ENCODE measurements at places on chromosomes 4 and X.

DNA sequence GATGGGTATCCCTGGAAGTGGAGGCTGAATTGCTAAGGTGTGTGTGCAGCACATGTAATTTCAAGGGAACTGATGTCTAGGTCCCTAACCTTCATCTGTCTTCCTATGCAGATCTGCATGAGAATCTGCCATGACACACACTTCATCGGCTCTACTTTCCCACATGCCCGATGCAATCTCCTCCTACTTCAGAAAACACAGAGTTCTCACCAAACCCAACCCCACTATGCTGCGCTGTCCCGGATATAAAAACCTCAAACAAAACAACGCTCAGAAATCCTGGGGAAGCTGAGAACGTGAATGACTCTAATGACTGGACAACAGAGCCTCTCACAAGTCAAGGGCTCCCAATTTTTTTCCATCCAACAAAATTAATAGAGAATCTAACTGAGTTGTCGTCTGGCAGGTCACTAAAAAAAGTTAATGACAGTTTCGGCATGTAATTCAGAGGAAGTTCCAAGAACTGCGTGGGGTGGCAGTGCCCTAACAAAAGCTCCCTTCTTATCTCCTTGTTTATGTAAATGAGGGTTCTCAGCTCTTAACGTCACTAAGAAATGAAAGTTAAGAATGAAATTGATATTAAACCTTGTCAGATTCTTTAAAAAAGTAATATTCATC is 39.0 kb downstream of the STX18 start:
- DNase-seq = peak; percentile 31

GRCh38 chr4:84218031-84218430 is 281.1 kb downstream of the NKX6-1 start:
- no peak for DNase-seq

- DNase-seq = no peak
Measured at GRCh38 chr4:123346951-123347350, 49.6 kb upstream of the SPRY1 start.

DNA sequence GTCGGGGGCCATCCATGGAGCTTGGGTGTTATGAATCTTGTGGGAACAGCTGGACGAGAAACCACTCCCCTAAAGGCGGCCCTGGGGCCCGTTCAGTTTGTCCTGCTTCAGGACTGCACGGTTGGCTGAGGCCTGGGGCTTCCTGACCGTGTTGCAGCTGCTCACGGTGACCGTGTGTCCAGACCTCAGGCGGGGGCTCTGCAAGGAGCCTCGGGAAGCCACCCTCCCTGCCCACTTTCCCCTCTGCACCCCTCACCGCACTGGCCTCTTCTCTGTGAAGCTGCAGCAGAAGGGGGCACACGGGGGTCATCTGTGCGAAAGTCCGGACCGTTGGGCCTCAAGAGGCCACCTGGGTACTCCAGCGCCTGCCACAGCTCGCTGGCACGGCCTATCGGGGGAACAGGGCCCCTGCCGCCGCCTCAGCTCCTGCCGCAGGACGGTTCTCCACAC is 29.4 kb downstream of the UVSSA start:
- no peak for DNase-seq

GRCh38 chrX:39946822-39947221 is 150.9 kb downstream of the BCOR start:
- DNase-seq = no peak

DNA sequence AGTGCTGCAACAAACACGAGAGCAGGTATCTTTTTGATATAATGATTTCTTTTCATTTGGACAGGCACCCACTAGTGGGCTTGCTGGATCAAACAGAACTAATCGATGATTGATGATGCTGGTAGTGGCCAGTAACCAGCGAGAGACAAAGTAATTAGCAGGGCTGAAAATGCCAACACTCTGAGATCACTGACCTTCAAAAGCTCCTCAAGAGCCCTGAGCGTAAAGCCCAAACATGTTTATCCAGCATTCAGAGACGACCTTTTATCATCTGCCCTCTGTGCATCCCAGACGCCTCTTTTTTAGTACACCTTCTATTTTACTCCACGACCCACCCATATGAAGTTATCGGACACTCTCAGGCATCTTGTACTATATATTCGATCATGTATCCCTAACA is 186.2 kb downstream of the PRDM5 start:
- DNase-seq = no peak

GRCh38 chr4:4784379-4784778 is 75.1 kb upstream of the MSX1 start:
- no peak for DNase-seq

- DNase-seq = no peak
Measured at GRCh38 chr4:125369098-125369497, 54.3 kb downstream of the FAT4 start.

GRCh38 chr4:123469245-123469644 is 72.7 kb downstream of the SPRY1 start:
- DNase-seq = no peak

DNA sequence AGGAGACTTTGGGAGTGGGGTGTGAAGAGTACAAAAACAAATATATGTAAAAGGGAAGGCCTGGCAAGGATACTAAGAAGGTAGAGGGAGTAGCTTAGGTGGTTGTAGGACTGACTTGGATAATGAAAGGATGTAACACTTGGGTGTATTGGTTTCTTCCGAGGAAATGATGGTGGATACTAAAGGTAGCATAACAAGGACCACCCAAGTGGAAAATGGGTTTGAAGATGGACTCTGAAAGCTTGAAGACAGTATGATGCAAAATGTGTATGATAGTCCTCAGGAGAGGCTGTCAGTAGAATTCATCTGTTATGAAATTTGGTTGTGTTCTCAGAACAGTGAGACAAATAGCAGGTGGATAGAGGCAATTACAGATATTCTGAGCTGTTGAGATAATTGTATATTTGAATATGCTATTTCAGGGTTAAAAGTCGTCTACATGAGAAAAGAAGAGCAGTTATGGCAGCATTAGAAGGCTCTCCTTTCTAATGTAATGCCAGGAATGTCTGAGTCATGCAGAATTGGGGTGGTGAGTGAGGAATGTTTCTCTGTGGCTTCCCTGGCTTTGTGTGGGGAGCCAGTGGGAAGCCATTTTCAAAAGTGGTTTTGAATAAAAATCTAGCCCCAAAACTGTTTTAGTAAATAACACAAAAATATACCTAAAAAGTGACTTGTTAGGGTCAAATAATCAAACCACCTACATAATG is 75.6 kb downstream of the FHIP1A start:
- DNase-seq = no peak

DNA sequence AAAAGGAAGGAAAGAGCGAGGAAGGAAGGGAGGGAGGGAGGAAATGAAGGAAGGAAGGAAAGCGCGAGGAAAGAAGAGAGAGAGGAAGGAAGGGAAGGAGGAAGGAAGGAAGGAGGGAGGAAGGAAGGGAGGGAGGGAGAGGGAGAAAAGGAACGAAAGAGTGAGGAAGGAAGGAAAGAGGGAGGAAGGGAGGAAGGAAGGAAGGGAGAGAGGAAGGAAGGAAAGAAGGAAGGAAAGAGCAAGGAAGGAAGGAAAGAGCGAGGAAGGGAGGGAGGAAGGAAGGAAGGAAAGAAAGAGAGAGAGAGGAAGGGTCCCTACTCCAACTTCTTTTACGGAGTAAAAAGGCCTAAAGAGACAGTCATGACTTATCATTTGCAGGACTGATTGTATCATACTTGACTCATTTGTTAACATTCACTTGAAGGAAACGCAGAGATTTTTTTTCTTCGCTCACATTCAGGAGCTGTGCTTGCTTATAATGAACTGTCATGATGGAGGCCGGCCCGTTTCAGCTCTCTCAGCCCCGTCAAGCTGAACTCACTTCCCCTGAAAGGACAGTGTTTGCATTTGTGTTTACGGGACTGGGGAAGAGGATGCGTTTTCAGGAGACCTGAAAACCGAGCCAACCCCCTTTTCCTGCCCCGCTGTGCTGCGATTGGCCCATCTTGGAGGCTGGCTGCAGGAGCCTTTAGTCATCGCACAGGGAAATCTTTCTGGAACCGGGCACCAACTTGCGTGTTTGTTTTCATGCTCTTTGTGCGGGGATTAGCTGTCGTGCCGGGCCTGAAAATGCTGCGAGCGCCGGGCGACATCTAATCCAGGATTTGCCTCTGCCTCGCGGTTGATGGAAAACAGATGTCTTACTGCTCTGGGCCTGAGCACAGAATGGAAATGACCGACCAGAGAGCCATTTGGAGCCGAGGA is 17.8 kb downstream of the TRIM2 start:
- DNase-seq = peak; percentile 36

DNA sequence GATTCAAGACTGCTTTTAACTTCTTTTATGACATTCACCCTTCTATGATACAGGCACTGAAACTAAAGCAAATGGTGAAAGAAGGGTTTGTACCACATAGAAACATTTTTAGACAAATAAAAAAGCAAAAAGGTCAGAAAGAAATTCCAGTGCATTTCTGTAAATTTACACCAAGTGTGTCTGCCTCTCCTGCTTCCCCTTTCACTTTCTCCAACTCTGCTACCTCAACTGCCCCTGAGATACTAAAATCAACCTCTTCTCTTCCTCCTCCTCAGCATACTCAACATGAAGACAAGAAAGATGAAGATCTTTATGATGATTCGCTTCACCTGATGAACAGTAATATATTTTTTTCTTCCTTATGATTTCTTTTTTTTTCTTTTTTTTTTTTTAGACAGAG is 187.9 kb downstream of the LRBA start:
- no peak for DNase-seq

DNA sequence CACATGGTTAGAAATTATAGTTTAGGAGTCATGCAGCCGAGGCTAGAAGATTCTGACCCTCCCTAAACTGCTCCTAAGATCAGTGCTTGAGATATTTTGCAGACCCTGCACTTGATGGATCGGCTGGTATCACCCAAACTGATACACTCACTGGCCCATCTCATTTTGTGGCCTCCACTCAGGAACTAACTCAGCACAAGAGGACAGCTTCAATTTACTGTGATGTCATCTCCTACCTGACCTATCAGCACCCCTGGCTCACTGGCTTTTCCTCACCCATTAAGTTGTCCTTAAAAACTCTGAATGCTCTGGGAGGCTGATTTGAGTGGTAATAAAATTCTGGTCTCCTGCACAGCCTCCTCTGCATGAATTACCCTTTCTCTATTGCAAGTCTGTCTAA is 450.9 kb downstream of the PCDH10 start:
- no peak for DNase-seq

DNA sequence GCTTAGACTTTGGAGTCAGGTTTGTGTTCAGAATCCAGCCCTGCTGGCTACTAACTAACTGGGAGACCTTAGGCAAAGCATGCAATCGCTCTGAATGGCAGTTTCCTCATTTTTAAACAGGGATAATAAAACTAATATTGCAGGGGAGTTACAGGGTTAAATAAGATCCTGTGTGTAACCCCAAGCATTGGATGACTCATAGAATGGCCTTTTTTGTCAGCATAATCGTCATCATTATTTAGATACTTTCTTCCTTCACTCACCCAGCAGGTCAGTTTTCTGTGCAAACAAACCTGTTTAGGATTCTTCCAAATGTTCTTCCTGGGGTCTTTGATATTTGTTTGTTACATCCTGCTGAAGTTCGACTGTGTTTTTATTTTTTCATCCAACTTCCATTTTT is 208.2 kb downstream of the EVC2 start:
- no peak for DNase-seq

GRCh38 chr4:7429601-7430078 is 5.1 kb downstream of the PSAPL1 start:
- DNase-seq = no peak

DNA sequence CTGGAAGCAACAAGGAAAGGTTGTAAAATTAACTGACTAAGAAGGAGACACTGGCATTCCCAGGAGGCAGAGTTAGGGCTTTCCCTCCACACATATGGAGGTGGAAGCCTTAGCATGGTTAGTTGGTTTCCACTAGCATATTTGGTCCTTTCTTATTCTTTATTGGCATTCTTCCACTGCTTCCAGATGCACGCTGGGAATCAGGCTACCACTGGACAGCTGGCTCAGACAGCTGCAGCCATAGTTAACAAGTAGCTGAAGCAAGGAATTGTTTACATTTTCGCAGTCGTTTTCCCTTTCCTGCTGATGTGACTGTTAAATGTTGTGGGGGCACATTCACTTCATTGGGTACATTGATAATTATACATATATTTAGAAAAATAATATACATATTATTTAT is 169.2 kb downstream of the GRIA2 start:
- no peak for DNase-seq

GRCh38 chr4:39256436-39256835 is 74.1 kb downstream of the WDR19 start:
- no peak for DNase-seq

- no peak for DNase-seq
Measured at GRCh38 chr4:124817531-124817930, 105.0 kb upstream of the ANKRD50 start.

GRCh38 chr4:1684506-1685234 is 557 bp upstream of the FAM53A start:
- no peak for DNase-seq

GRCh38 chrX:49910344-49910743 is 12.1 kb upstream of the CLCN5 start:
- DNase-seq = no peak

DNA sequence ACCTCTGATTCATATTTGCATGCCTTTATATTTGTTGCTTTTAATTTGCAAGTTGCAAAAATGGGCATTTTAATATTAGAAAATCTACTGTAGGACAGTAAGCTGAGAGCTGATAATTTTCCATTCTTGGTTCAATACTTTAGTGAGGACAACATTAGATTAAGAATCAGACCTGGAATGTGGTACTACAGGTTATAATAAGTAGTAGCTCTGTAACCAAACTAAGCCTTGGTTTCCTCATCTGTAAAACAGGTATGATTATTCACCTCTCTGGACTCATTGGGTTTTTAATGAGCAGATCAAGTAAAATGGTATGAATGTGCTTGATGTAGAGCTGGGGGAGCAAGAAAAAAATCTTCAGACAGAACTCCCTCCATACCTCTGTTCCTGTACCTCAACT is 31.1 kb downstream of the PRRG1 start:
- no peak for DNase-seq

Data from stimulated activated CD4-positive, alpha-beta T cell treated with anti-CD3 and anti-CD28 coated beads, Interleukin-1b, Interleukin-23, amount 100 ng/mL, for 48 hours (primary cell).